CD4-positive, alpha-beta T cell treated with Interleukin-17A for 1 hour (primary cell): ENCODE measurements at places on chromosomes 5 and 9.

DNA sequence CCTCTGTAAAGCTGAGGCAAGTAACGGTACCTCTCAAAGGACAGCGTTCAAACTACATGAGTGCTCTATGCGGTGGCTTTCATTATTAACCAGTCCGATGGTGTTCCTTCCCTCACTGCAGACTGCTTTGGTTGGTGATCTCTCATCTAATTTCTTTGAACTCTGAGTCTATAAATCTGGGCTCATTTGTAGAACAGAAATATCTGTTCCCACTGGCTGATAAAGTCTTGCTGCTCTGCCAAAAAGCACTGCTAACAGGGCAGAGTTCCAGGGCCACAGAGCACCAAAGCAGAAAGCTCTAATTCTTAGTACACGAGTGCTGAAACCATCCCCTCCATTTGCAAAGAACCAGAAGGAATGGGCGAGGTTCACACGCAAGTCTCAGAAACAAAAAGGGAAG lies 81.9 kb downstream of the MED27 start:
- DNase-seq: no peak

DNA sequence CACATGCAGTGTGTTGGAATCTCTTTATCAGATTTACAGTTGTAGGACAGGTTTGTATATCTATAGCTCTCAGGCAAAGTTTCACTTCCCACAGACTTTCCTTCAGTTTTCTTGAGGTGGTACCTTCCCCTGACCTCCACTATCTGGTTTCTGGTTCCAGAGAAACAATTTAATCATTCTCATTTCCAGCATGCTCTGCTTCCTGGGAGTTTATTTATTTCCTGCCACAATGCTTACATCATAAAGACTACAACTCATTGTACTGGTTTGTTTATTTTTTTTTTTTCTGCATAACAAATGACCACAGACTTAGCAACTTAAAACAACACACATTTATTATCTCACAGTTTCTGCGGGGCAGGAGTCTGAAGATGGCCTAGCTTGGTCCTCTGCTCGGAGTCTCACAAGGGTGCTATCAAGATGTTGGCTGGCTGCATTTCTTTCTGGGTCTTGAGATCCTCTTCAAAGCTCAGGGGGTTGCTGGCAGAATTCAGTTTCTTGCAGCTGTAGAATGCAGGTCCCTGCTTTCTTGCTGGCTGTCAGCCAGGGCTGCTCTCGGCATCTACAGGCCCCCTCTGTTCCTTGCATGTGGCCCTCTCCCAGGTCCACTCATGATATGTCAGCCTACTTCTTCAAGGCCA lies 247.7 kb downstream of the ENC1 start:
- DNase-seq: no peak

DNA sequence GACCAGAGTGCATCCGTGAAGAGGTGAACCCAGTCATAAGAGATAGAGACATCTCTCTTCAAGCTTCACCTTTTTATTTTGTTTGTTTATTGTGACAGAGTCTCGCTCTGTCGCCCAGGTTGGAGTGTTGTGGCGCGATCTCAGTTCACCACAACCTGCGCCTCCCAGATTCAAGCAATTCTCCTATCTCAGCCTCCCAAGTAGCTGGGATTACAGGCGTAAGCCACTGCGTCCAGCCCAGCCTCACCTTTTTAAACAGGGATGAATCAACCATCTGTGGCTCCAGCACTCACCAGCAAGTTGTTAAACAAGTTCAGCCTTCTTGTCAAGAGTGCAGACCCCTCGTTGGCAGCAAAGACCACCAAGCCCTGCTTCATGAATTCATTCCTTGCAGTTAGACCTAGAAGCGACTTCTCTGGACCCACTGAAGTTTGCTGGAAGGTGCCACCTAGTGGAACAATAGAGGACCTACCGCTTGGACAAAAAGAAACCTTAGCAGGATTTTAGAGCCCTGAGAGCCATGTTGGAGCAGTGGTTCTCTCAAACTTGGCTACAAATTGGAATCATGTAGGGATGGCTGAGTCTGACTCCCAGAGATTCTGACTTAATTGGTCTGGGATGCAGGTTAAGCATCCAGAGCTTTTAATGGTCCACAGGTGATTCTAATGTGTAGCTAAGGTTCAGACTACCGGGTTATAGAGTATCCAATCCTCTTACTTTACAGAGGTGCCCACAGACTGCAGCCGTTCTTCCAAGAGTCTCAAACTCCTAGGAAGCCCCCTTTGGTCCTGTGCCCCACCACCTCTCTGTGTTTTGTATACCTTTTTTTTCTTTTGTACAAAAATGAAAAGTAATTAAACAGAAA lies 10.5 kb upstream of the GALNT10 start:
- peak; percentile 71 for DNase-seq

DNA sequence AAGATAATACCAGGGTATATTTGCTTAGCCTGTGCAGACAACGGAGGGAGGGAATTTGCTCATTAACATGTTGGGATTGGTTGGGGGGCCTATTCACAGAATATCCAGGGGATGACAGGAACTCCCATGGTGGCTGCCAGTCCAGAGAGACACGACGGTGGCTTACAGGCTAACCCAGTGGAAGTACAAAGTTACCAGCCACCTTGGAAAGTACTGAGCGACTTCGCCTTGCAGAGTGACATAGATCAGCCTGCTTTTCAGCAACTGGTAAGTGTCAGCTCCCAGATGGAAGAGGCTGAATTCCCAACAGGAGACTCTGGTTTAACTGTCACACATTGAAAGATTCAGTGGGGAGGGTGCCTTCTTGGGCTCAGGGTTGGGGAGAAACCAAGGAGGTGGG lies 7.9 kb downstream of the ISL1 start:
- no peak for DNase-seq

DNA sequence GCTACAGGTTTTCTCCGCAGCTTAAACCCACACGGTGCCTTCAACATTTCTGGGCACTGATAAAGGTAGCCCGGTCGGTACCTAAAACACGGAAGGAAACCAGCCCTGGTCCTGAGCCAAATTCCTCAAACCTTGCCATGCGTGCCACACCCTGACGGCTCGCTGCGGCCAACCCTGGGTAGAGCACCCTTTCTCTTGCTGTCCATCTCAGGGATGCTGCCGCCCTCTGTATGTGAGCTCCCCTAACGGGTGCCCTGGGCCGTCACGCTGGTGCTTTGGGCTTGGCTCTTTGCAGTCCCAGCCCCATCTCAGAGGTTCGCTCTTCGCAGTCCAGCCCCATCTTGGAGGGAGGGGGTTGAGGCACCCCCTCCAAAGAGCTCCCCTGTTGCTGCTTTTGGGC lies 43.9 kb downstream of the PNPLA7 start:
- DNase-seq: no peak

DNA sequence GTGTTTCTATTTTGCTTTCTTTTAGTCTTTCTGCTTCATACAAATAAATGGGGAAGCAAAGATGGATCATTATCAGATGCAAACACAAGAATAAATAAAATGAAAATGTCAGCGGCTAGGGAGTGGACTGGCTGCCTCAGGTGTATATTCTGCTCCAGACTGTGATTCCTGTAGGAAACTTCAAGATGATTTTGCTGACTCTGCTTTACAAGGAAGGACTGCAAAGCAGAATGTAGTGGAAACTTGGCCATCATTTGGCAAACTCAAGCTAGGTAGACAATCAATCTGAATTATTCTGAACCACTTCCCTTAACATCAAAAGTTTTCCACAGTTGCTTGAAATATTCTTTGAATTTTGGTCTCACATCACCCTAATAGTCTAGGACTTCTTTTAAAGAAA lies 38.1 kb upstream of the NREP start:
- DNase-seq: no peak

DNA sequence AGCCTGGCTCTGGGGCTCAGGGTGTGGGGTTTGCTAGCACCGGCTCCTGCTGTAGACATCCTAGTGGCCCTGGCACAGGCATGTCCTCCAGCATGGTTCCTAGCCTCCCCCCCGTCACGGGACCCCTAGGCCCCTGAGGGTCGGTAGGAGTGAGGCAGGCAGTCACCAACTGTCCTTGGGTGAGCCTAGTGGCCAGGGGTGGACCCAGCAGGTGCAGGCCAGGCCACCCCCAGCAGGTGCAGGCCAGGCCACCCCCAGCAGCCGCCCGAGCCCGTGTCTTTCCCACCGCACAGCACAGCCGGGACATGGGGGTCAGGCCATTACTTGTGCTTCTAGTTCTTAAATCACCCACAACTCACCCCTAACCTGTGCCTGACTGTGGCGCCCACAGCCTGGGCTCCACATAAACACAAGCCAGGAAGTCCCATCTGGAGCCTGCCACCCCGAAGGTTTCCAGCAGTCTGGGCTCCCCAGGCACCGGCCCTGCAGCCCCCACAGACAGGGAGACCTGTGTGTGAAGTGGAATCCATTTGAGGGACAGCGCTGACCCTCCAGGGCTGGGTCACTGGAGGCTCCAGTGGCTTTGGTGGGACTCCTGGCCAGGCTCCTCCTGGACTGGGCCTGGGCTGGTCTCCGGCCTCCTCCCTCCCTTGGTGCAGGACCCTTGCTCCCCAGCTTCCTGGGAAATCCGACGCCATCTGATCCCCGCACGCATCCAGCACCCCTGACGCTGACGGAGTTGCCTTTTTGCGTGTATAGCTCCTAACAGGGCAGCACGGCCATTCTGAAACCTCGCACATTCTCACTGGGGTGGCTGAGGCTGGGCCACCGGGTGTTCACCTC lies 114.1 kb upstream of the LPCAT1 start:
- no peak for DNase-seq

DNA sequence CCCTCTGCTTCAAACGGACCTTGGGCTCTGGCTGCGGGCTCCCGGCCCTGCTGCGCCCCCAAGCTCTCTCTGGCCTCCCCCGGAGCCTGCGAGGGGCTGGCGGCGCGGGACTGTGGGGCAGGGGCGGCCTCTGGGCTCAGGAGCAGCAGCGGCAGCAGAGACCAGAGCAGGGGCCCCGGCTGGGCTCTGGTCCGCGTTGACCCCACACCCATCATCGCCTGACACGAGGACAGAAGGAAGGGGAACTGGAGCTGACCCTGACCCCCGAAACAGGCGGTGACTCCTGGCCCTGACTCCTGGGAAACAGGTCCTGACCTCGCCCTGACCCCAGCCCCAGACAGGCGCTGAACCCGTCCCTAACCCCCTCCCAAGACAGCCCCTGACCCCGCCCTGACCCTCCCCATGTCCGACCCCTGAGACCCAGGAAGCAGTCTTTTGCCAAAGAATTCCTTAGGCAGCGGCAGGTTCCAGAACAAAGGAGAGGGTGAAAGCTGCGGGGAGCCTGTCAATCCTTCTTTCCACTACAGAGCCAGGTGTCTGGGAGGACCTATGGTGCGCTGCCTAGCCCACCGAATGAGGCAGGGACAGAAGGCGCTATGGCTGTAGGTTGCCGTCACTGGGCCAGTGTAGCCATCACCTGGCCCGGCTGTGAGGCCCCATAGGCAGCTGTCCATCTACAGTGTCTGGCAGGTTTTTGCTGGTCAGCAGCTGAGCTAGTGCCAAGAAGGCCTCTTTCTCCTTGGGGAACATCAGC lies 74.7 kb upstream of the SPTLC1 start:
- DNase-seq: no peak

- DNase-seq: no peak
Measured at GRCh38 chr9:14989811-14990210, 79.6 kb upstream of the FREM1 start.

GRCh38 chr9:126915846-126916543 lies 1.4 kb downstream of the RALGPS1 start:
- DNase-seq: no peak

DNA sequence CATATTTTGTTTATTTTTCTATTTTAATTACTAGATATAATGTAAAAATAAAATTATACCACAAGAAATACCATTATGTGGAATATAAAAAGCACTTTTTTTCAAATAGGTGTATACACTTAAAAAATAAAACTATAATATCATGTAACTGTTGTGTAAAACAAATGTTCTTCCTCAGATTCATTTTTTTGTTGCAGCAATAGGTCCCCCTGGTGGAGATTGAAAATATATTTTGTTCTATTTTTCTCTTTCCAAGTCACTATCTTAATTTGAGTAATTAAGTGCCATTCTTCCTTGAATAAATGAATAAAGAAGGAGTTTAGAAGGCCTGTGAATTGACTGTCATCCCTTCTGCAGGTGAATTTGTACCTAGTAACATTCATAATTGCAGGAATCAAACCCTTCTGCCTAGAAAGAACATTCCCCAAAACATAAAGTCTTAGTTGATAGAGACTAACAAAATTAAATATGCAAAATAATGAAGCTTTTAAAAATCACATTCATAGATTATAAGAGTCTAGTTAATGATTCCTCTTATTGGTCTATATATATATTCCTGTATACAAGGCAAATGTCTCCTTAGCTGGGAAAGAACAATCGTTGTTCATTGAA lies 23.4 kb downstream of the CETN3 start:
- peak; percentile 18 for DNase-seq

GRCh38 chr5:57174128-57174889 lies 450 bp downstream of the GPBP1 start:
- peak; percentile 53 for DNase-seq

DNA sequence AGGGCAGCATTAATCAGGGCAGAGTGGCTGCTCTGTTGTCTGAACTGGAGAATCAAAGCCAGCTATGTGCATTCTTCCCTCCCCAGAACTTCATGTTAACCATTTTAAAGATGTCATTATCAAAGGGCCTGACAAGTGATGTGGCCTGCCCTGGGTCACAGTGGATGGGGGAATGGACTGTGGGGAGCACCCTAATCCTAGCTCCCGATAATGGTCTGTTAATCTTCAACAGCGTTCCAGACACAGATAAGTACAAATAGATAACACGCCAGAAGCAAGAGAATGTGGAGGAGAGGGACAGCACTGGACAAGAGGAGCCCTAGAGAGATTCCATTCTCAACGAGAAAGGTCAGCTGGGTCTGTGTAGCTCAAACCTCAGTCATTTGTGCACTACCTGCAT lies 77.5 kb downstream of the DPYSL3 start:
- DNase-seq: no peak

DNA sequence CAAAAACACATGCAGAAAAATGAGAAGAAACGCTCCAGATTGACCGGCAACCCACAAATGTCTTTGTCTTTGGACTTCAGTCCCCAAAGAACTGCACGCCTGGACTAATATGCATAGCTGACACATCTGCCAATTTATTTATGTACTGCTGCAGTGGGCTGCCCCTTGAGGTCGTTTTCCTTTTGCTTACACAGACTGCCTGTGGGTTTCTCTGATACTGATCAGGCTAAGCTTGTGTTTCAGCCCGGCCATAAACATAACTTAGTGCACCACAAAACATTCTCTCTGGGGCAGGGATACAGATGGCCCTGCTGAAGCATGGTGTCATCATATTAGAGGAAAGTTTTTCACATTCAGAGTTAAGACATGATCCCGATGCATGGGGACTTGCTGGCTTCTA lies 75.4 kb downstream of the NUDT12 start:
- DNase-seq: no peak

DNA sequence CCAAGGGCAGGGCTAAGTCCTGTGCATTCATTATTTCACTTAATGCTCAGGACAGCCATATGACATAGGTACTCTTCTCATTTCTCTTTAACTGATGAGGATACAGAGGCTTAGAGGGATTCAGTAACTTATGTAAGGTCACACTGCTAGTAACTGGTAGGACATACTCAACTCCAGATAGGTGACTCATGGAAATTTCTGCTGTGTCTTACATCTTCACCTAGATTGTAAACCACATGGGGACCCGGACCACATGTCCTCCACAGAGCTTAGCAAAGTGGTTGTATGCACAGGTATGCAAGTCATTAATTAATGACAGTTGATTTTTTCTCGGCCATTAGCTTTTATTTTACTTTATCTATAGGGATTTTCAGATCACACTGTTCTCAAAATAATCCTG lies 29.3 kb downstream of the SLC1A1 start:
- no peak for DNase-seq

GRCh38 chr5:139513852-139514485 lies 31.4 kb upstream of the STING1 start:
- no peak for DNase-seq

- DNase-seq: no peak
Measured at GRCh38 chr9:12775679-12776512, 1.1 kb downstream of the LURAP1L start.

GRCh38 chr9:138007918-138008841 lies 130.6 kb downstream of the CACNA1B start:
- DNase-seq: no peak
